ENCODE measurements at places on chromosomes 12 and 14.

DNA sequence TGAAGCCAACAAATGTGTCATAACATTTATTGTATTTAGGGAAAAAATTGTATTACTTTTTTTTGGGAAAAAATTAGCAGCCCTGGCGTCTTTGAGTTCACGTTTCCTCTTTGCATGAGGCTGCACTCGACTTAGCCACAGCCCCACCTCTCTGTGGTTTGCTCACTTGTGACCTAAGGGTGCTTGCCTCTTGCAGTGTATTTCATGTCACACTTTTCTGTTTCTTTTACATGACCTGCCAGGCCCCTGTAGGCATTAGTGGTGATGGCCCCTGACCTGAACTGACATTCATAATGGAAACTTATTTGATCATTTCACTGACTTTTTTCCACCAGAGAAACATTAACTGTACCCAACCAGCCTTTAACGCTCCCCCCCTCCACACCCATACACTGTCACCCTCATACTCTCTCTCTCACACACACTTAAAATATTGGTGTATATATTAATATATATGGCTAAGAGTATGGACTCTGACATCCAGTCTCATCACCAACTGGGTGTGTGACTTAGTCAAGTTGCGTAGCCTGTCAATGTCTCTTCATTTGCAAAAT lies 122.9 kb downstream of the PRKCH start:
- DNase-seq: peak; percentile 51

DNA sequence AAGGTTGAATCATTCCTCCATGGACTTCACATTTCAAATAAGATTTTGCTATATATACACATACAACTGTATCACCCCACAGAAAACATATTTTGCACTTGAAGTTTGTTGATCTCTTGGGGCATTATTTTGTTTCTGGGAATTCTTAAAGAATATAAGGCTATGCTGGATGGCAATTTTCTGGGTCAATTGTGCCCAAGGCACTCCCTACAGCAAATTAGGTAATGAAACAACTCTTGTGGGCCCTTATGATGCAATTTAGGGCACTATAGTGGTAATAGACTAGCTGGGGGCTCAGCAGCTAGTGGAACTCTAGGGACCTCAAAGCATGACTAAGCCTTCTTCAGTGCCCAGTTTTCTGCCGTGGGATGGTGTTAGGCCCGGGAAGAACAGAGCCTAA lies 444.4 kb downstream of the NRXN3 start:
- DNase-seq: no peak

DNA sequence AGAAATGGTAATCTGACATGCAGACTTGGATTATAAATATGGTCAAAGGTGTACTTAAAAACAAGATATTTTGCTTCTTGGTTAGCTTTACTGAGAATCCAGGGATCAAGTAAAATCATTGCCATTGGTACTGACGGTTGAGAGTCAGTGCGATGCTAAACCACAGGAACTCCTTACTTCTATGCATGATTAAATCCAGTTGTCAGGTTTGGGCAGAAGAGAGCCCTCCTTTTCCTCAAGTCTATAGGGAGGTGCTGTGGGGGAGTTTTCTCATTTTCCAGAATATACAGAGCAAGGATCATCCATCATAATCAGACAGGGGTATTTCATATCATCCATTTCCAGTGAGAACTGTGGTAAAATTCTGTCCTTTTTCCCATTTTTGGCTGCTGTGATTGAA lies 839.1 kb downstream of the NRXN3 start:
- no peak for DNase-seq

GRCh38 chr12:97848051-97848450 lies 385.4 kb downstream of the RMST start:
- DNase-seq: no peak

GRCh38 chr12:4700621-4701026 lies 19.6 kb upstream of the GALNT8 start:
- DNase-seq: no peak

DNA sequence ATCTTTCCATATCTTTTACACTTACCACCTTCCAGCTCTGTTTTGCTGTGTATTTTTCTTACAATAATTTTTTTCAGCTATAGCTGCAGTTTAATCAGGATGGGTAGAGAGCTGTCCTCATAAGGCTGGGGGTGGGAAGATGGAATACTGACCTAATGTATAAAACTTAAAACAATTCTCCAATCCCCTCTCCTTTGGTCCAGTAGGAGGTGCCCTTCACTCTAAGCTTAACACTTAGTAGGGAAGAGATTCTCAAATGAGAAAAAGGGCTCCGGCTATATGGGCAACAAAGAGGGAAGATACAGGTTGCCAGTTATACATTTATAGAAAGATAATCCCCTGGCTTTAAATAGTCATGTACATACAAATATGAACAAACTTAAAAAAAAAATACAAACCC lies 2.8 kb downstream of the ORMDL2 start:
- no peak for DNase-seq

DNA sequence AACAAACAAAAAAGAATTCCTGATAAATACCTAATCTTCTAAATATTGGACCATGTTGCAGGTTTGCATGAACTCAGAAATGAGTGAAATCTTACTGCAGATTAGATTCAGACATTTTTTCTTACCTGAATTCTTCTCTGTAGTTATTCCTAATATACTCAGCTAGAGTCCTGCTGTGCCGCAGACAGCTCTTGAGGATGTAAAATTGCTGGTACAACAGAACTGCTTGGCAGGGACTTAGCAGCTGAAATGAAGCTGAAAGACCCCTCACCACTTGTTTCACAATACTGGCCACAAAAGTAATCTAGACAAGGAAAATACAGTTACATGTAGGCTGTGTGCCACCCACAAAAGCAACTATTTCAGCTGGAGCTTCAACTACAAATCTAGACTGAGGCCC lies 48.3 kb upstream of the KICS2 start:
- DNase-seq: no peak

DNA sequence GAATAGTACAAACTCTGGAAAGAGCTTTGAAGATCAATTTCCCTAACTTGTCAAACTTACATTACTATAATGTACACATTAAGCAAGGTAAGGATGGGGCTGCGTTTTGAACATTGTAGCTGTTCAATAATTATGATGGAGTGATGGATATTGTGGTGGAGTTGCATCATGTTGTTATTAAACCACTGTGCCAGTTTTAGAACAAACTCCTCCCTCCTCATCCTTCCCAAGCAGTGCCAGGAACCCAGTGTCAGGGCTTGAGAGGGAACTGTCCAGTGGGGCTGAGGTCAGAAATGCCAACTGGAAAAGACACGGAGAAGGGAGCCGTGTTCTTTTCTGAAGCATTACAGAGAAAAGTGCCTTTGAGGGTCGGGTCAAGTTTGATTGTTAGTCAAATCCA lies 31.9 kb upstream of the PAPOLA start:
- DNase-seq: no peak

DNA sequence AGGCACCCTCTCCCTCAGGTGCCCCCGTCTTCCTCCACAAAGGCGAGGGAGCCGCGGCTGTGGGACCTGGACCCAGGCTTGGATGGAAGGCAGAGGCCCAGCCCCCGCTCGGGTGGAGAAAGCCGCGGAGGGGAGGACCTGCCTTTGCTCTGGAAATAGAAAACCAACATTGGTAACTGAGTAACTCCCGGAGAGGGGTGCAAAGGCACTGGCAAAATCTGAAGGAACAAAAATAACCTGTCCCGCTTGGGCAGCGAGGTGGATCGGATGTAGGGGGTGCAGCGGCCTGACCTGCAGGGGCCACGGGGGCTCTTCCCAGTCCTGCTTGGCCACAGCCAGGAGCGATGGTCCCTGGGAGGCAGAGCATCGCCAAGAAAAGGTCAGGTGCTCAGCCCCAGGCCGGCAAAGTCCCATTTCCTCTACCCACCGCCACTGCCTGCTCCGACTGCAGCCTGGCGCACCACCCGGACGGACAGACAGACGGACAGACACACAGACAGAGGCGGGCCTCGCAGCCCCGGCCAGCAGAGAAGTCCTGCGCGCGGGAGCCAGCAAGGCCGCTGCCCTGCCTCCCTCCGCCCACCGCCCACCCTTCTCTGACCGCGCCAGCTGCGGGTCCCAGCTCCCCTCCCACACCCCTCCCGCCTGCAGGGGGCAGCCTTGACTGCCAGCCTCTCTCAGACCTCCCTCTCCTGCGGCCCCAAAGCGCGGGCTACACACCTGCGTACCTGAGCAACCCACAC lies 21.4 kb upstream of the TMEM106C start:
- DNase-seq: no peak

DNA sequence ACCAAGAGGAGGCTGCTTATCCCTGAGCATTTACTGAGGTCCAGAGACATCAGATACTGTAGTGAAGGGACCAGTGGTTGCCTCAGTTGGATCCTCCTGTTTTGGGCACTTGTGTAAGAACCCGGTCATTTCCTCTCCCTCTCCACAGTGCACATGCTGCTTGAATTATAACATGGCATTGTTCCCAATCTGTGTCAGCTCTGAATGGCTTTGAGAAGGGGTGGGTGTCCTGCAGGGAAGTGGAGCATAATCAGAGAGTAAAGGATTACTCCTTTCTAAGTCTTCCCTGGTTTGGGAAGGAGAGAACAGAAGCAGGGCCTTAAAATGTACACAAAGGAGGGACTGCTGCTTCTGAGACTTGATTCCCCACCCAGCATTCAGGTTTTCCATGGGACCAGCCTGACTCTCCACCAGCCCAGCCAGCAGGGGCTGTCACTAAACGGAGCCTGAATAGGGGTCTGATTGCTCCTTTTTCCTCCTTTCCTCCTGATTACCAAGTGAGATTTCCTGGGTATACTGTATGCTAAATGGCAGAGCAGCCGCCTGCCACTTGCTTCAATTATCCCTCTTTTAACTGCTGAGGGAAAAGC lies 78.4 kb downstream of the NRXN3 start:
- no peak for DNase-seq

DNA sequence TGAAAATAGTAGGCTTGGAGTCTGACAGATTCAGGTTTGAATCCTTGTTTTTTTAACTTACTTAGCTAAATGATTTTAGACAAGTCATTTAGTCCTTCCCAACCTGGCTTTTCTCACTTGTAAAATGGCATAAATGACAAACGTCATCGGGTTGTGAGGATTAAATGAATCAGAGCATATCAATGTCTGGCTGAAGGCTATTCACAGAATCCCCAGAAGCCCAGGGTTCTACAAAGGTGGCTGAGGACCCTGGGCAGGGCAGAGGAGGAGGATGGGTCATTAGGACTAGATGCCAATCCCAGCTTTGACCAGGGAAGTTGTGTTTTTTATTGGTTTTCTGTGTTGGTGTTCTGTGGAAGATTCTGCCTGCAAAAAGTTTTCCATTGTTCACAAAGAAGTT lies 7.6 kb upstream of the PTPRB start:
- no peak for DNase-seq

GRCh38 chr14:53900499-53900898 lies 56.1 kb downstream of the BMP4 start:
- DNase-seq: no peak

DNA sequence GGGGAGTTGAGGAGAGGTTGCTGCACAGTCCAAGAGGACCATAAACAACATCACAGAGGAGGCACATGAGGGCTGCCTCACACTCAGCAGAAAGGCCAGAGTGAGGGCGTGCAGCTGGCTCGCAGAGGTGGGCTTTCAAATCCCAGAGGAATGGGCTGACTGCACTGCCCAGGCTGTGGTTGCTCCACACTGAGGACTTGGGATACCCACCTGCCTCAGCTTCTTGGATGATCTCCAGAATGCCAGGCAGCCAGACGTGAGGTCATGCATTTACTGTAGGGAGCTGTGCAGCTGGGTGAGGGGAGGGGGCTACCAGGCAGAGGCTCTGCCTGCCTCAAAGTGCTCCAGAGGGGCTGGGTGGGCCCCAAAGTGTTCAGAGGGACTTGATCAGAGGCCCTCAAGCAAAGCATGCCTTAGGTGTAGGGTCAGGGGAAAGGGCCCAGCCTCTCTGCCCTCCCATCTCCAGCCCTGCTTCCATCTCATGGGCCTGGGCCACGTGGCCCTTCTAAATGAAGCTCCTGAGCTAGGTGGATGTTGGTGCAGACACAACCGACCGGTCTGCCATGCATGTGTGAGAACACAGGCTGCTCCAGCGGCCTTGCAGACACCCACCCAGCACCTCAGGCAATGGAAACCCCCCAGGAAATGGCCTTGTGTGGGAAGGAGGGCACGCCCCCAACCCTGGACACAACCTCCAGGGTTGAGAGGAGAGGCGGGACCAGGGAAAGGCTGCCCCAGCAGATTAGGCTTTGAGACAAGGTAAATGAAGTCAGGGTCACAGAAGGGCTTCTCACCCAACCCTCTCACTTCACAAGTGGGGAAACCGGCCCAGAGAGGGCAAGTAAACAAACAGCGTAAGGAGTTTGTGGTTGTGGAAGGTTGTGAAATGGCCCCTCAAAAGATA lies 90.8 kb downstream of the NTF3 start:
- no peak for DNase-seq

DNA sequence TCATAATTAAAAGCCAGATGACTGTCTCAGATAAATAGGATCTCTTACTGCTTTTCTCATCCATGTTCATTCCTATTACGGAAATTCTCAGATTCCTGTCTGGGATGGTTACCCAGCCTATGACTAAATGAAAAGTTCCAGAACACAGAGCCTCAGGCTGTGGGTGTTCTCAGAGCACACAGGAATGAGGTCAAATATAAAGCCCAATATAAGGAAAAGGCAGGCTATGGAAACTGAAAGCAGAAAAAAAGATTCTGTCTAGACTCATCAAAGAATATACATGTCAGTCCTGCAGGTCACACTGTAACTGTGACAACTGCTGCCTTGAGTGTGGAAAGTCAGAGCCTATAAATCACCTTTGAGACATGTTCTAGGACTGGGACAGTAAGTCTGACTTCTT lies 64.3 kb downstream of the DCAF5 start:
- DNase-seq: no peak

DNA sequence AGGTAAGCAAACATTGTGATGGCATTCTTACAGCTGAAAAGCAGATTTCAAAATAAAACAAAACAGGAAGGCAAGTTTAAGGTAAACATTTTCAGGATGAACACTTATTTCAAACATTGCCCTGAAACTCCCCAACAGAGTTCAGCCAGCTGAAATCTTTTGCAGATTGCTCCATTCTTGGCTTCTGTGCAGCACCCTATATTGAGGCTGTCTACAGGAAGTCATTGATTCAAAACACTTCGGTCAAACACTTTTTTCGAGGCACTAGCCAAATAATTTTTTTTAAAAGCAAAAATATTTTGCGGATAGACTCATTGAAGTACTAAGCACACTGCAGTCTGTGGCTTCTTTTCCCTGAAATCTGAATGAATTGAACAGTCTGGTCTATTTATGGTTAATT lies 318.1 kb upstream of the PDE3A start:
- no peak for DNase-seq

Data from stimulated activated CD4-positive, alpha-beta T cell treated with anti-CD3 and anti-CD28 coated beads, Interleukin-12 subunit alpha, Interleukin-12 subunit beta, amount 100 ng/mL, for 48 hours (primary cell).